ENCODE measurements at places on chromosomes 12 and 14.

- peak; percentile 76 for DNase-seq
These were observed 13.7 kb downstream of the COA8 start for GRCh38 chr14:103576371-103577024.

DNA sequence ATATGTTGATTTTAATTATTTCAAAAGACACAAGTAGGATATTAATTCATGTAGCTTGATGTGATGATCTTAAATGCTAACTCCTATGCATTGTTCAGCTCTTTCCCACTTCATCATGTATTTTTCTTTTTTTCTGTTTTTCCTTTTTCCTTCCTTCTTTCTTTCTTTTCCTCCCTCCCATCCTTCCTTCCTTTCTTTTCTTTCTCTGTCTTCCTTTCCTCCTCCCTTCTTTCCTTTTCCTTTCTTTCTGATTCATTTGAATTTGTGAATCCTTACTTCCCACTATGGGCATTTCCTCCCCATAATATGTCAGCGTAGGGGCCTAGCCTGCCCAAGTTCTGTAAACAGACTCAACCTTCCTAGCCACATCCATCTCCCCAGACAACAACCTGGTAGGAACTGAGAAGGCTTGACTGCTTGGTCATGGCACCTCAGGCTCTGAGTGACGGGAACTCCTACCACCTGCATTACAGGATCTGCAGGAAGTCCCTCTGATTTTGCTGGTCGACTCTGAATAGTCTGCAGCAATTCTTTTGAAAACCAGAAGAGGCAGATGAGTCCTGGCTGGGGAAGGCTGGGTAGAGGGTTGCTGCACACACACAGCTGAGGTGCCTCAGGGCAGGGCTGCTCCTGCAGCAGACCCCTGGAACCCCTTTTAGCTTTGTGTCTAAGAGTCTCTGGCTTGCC is 33.4 kb upstream of the BHLHE41 start:
- no peak for DNase-seq

DNA sequence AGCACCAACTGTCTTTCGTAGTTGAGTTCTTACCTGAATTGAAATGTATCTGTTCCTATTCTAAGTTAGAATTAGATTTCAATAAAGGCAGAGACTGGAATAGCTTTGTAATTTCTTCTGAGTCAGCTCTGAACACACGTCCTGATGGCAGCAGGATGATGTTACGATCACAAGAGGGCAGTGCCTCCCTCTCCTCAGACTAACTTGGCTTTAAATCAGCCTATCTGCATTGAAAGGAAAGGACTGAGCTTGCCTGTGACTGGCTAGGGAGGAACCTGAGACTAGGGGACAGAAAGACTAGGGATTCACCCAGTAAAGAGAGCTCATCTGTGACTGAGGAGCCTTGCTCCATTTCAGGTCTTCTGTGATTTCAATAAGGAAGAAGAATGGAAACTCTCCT is 323.7 kb upstream of the OR4E1 start:
- no peak for DNase-seq

DNA sequence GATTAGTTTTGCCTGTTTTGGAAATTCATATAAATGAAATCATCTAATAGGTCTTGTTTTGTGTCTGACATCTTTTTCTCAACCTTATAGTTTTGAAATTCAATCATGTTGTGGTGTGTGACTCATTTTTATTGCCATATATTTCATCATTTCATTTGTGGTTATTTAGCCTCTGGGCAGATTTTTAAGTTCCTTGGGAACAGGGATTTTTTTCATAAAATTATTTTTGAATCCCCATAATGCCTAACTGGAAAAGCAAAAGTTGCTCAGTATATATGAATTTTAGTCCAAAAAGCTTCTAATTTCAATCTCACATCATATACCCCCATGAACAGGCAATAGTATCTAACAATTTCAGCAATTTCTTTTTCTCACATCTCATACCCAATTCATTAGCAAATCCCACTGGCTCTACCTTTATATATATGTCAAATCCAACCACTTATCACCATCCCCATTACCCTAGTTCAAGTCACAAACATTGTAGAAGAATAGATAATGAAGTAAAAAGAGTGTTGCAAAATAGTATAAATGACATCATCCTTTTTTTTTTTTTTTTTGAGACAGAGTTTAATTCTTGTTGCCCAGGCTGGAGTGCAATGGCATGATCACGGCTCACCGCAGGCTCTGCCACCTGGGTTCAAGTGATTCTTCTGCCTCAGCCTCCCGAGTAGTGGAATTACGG is 2.6 kb upstream of the OR6J1 start:
- no peak for DNase-seq

GRCh38 chr12:53575502-53576249 is 50.5 kb downstream of the ATF7 start:
- no peak for DNase-seq

- no peak for DNase-seq
These were observed 56.8 kb downstream of the CDK17 start for GRCh38 chr12:96343347-96343954.

DNA sequence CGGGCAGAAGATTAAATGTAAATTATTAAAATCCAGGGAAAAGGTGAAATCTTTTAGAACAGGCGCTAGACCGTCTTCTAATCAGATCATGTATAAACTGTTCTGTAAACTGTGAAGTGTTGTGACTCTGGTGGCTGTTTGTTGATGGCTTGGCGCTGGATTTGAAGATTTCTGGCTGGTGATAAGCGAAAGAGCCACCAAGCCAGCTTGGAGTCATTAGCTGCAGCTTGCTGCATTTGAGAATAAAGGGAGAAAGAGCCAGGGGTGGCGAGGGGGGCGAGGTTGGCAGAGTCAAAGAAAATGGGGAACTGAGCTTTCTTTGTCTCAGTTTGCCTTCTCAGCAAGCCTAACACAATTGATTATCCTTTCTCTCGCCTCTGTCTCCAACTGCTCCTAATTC is 8.0 kb downstream of the SYNDIG1L start:
- no peak for DNase-seq

GRCh38 chr14:103931422-103931821 is 3.2 kb downstream of the TDRD9 start:
- DNase-seq: no peak

DNA sequence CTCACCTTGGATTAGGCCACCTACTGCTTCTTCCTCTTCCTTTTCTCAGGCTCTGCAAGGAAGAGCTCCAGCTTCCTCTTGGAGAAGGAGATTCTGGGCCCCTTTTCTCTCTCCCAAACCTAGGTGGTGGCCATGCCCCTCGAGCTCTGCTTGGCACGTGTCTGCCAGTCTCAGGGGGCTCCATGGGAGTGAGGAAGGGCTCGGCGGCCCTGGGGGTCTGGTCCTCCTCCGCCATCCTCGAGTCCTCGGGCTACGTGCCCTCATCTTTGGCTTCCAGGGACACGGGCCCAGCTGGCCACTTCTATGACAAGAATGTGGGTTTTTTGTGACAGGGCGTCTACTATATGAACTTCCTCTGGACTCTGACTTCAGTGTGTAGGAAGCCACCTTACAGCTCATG is 34.3 kb downstream of the HSP90AA1 start:
- DNase-seq: no peak

GRCh38 chr12:89951050-89951693 is 242.5 kb upstream of the ATP2B1 start:
- no peak for DNase-seq

GRCh38 chr14:63203618-63204406 is 431 bp upstream of the RHOJ start:
- DNase-seq: peak; percentile 76

GRCh38 chr14:57087841-57088240 is 180.9 kb downstream of the EXOC5 start:
- no peak for DNase-seq

GRCh38 chr12:33431648-33432047 is 8.0 kb downstream of the SYT10 start:
- no peak for DNase-seq
